ENCODE measurements at places on chromosomes 3 and 15.

GRCh38 chr3:53998980-53999379 is 107.3 kb upstream of the SELENOK start:
- no peak for DNase-seq

GRCh38 chr3:49661281-49661680 is 12.9 kb upstream of the APEH start:
- DNase-seq, result no peak

DNA sequence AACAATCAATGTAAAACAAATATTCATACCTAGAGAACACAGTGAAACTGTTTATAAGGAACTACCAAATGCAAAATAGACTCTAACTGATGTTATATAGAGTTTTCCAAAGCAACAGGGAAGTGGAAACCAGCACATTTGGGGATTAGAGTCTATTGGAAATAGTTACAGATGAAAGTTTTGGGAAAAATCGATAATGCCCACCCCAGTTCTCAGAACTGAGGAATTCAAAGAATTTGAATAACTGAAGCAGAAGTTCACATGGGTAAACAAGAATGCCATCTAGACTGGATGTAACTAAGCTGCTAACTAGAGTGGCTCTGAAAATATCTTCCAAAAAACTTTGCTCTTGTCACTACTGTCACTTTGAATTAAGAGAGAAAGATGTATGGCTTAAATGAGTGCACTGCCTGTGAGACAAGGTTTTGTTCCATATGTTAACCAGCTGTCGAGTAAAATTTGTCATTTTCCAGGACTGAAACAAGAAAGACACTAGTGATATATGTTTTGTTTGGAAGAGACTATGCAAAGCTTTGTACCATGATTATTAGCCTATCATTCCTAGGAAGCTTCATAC is 9.2 kb upstream of the DENND4A start:
- no peak for DNase-seq

- no peak for DNase-seq
Measured at GRCh38 chr3:109994853-109995252, 657.5 kb upstream of the DPPA4 start.

DNA sequence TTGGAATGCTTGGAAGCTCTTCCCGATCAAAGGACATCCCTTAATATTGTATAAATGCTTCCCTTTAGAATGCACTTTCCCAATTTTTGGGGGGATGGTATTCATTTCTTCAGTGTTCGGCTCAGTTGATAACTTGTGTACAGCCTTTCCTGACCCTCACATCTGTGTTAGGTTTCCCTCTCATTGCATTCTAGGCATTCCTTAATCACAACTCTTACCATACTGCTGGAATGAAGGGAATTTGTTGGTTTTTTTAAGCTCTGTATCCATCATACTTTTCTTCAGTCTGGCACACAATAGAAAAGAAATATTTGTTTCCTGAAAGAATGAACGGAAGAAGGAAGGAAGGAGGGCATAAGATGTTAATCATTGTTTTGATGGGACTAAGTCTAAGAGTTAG is 119.5 kb downstream of the CHST2 start:
- no peak for DNase-seq

DNA sequence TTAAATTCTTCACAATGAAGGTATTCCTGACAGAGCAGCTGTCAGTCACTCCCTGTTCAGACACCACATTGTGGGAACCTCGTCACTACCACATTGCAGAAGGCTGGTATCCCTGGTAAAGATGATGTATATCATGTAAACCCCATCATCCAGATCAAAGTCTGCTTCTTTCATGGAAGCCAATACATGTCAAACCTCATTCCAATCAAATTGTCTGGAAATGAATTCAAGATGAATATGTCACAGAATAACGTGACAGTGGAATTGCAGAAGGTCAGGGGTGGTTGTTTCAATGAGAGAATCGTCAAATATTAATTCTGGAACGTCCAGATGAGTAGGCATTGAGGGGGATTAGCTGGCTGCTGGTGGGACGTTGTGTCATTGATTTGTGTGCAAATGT is 4.2 kb downstream of the ZIC4 start:
- no peak for DNase-seq

DNA sequence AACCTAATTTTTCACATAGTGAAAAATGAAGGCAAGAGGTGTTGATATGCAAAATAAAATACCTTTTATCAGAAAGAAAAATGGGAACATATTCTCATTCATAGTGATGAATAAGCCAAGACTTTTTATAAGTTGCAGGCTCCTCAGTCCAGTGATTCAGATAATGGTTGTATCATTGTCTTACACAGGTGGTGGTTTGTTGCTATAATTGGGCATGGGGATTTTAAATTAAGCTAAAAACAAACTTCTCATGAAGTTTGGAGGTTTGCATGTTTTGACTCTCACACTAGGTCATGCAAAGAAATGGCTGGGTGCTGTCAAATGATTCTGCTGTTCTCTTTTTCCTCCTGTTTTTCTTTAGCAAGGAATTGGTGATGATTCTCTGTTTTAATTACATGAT is 60.8 kb upstream of the SKIL start:
- DNase-seq, result no peak

DNA sequence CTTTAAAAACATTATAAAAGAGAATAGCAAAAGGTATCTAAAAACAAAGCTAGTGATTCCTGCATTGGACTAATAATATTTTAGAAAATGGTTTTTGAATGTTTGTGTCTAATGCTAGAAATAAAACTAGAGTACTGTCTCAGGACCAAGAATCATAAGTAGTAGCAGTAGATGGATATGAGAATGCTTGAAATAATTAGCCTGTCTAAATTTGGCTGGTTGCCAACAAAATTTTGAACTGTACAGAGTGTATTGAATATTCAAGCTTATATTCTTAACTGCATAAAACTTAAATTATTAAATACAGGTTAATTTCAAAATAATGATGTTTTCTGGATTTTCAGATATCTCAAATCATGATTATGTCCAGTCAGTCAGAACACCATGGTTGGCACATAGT is 14.0 kb downstream of the ABHD5 start:
- no peak for DNase-seq

GRCh38 chr3:133123636-133124035 is 85.4 kb downstream of the TMEM108 start:
- DNase-seq, result no peak

DNA sequence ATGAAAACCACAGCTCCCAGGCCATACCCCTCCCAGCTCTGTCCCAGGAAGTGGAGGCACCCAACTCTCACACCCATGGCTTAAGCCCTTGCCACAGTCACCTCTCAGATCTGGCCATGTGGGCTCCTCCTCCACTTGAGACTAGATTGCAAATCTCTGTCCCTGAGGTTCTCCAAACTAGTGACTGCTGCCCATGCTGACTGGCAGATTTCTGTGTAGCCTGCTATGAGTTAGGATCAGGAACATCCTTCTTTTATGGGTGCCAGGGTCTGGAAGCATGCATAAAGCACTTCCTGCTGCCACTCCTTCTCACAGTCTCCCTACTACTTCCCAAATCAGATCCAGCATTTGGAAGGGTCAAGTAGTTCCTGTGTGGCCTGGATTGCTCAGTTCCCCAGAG is 59.6 kb upstream of the GOLIM4 start:
- DNase-seq, result no peak

GRCh38 chr3:152093901-152094300 is 174.8 kb upstream of the MBNL1 start:
- DNase-seq, result no peak

DNA sequence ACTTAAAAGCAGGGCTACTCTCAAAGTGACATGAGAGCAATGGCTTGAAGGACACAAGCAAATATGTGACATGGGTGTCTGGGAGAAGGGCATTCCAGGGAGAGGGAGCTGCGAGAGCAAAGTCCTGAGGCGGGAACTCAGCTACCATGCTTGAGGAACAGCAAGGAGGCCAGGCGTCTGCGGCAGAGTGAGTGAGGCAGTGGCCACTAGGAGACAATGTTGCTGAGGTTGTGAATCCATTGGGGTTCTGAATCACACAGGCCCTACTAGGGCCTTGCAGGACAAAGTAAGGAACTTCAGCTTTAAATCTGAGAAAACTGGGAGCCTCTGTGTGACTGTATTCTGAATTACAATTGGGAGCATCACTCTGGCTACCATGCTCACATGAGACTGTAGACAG is 94.1 kb upstream of the PRICKLE2 start:
- no peak for DNase-seq

Measured in skeletal muscle cell (primary cell).